ENCODE measurements at places on chromosomes 4 and X. TPM values are rescaled to one million over a fixed set of nuclear protein-coding genes. Genes with fewer than 3 reads are reported as not detected.

The PPBP gene
- 22.6 TPM for total RNA-seq

The HTN1 gene
- total RNA-seq = 4.1 TPM

The PLCXD1 gene
- total RNA-seq = 1.4 TPM

The DCAF12L2 gene
- 1.4 TPM for total RNA-seq

The SERPINA7 gene
- total RNA-seq = 0.24 TPM

The FAM47A gene
- total RNA-seq = not detected

The SFRP2 gene
- total RNA-seq = 71.3 TPM

The CFI gene
- total RNA-seq = 13.0 TPM

The SLC6A14 gene
- 0.48 TPM for total RNA-seq

The ODAPH gene
- total RNA-seq = 3.1 TPM

The RENBP gene
- 11.1 TPM for total RNA-seq

The EMCN gene
- total RNA-seq = 8.7 TPM

The ATP1B4 gene
- 1.4 TPM for total RNA-seq

The LNX1 gene
- total RNA-seq = 30.8 TPM

The GLRA3 gene
- total RNA-seq = 33.0 TPM

The RNF150 gene
- 8.7 TPM for total RNA-seq

The RBMX2 gene
- 9.6 TPM for total RNA-seq

The OTUD6A gene
- total RNA-seq = not detected

The HS6ST2 gene
- 23.4 TPM for total RNA-seq

The DDX53 gene
- total RNA-seq = 2.2 TPM

The MAGED4 gene
- 33.9 TPM for total RNA-seq

The SLC6A8 gene
- total RNA-seq = 27.0 TPM

The LINC00632 gene
- 36.6 TPM for total RNA-seq

The CT45A3 gene
- 0.72 TPM for total RNA-seq

The GPR143 gene
- 4.1 TPM for total RNA-seq

The MMGT1 gene
- total RNA-seq = 9.1 TPM

The PLK4 gene
- 6.0 TPM for total RNA-seq

The MUC7 gene
- total RNA-seq = 10.8 TPM

The CXCL8 gene
- total RNA-seq = 17.1 TPM

The CLDN2 gene
- not detected for total RNA-seq

The NPFFR2 gene
- 14.7 TPM for total RNA-seq

The PPP2R2C gene
- 2.9 TPM for total RNA-seq

The GAGE12E gene
- not detected for total RNA-seq

The RAB41 gene
- not detected for total RNA-seq

The ZNF41 gene
- 3.9 TPM for total RNA-seq

The BEX4 gene
- 24.6 TPM for total RNA-seq

The SASH3 gene
- total RNA-seq = 2.9 TPM

The RAB9B gene
- total RNA-seq = 32.7 TPM

The COL25A1 gene
- total RNA-seq = 32.5 TPM

The ERCC6L gene
- total RNA-seq = 2.2 TPM

The XAGE5 gene
- not detected for total RNA-seq

The PAGE4 gene
- 2.6 TPM for total RNA-seq

The TEX13D gene
- total RNA-seq = 1.4 TPM

The SCOC gene
- total RNA-seq = 68.9 TPM

The SSR4 gene
- 135 TPM for total RNA-seq

The ACE2 gene
- 0.24 TPM for total RNA-seq

The MAGEA3 gene
- total RNA-seq = 1.2 TPM
